NCI-H748 treated with DMSO at 0.1 percent for 48 hours (cell line): ENCODE measurements at places on chromosomes 5 and 9.

DNA sequence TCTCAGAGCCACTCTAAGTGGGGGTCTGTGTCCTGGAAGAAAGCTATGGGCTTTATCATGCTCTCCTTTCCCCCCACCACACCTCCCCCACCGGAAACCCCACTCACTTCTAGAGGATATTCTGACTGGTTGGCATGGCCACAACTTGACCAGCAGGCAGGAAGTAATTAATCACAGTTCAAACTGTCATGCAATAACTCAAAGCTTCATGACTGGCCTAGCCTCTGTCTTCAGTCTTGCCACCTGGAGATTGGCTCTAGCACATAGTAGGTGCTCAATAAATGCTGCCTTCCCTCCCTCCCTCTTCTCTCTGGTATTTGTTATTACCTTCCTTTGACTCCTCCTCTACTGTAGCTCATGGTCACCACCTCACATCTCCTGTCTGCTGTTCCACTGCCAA is 124.7 kb downstream of the GABBR2 start:
- no peak for DNase-seq

GRCh38 chr5:174220417-174220816 is 174.9 kb downstream of the NSG2 start:
- no peak for DNase-seq

- no peak for DNase-seq
Measured at GRCh38 chr9:92160786-92161185, 45.6 kb upstream of the SPTLC1 start.

GRCh38 chr5:3489239-3489843 is 106.3 kb upstream of the IRX1 start:
- no peak for DNase-seq

DNA sequence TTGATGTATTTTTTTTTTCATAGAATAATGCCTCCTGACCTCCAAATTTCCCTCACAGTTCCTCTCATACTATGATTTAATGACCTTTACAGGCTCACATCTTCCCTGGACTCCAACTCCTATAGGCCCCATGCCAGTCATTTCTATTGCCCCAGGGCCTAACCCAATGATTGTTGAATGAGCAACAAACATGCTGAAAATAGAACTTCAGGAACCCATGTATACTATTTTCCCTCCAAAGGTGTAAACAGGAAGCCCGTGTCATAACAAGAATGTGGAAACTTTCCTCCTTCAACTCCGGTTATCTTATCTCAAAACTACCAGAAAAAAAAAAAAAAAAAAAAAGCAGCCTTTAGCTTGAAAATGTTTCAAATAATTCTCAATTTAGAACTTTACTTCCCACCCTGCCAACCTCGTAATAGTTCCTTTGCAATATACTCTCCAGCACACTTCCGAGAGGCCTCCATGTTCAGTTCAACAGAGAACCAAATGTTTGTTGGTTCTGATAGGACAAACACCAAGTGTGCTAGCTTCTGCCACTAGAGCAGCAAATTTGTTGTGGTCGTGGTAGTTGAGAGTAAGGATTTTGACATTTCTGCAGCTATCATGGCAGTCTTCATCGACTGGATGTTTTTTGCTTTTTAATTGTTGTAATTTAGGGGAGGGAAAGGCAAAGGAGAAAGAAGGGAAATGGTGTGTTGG is 25.8 kb downstream of the TRPM6 start:
- no peak for DNase-seq

- DNase-seq, result no peak
Measured at GRCh38 chr5:135433681-135434426, 13.3 kb downstream of the DCANP1 start.

- DNase-seq, result no peak
Measured at GRCh38 chr5:62316176-62316502, 10.1 kb downstream of the KIF2A start.

GRCh38 chr9:98365227-98365669 is 109.8 kb upstream of the TBC1D2 start:
- DNase-seq, result no peak

GRCh38 chr5:22986281-22986680 is 133.1 kb upstream of the CDH12 start:
- DNase-seq, result no peak

- DNase-seq, result no peak
Measured at GRCh38 chr9:105444130-105444529, 3.7 kb upstream of the FSD1L start.
